ENCODE measurements at places on chromosomes 7 and 10.

- no peak for DNase-seq
These were observed 11.7 kb upstream of the ARPC1B start for GRCh38 chr7:99362801-99363200.

DNA sequence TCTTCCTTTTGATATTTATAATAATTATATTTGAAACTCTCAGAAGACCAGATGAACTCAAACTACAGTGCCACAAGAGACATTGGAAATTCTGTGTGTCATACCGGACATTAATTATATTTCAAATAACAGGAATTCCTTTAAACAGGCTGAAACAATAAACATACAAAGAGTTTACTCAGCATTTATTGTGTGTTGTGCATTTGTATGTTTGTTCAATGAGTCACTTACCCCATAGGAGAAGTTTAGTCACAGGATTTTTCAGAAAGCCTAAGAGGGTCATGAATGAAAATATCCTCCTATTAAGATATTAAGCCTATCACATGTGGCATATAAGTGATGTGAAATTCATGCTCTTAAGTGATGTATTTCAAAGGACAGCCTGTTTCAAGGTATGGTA is 566.8 kb downstream of the CNTNAP2 start:
- DNase-seq: no peak

DNA sequence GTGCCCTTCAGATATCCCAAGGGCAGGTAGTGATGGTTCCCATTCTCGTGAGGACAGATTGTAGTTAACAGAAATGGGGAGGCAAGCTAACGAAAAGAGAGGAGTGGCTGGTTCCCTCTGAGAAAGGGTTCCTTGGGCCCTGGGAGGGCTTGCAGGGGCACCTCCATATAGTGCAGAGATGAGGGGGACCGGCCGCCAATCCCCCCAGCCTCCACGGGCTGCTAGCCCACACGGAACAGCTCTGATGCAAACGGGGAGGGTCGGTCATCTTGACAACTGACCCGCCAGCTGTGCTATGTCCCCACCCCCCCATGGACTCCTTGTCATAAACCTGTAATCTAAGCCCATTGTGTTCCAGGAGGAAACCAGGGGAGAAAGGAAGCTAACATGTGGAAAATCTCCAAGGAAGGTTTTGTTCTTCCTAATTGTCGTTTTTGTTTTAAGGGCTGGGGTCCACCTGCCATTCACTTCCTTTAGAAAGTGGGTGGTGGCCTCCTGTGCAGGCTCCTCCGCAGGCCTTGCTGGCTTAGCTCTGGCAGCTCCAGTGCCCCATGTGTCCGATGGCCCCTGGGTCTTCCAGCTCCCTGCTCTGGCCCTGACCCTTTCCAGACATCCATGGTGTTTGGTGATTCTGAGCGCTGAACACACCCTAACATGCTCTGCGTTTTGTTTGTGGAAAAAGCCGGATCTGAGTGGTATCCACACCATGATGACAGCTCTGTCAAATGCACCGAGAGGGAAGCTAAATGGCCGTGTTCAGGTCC is 15.9 kb downstream of the ADCY1 start:
- DNase-seq: no peak

- no peak for DNase-seq
These were observed 35.9 kb downstream of the MICALL2 start for GRCh38 chr7:1423264-1423811.

- no peak for DNase-seq
These were observed 197.1 kb downstream of the SUGCT start for GRCh38 chr7:40331915-40332314.

GRCh38 chr10:133289761-133290160 is 13.1 kb upstream of the ADAM8 start:
- DNase-seq: no peak

GRCh38 chr7:100914879-100915447 is 19.3 kb upstream of the ACHE start:
- DNase-seq: no peak

- DNase-seq: no peak
These were observed 125.6 kb upstream of the TBX20 start for GRCh38 chr7:35379481-35379880.

- no peak for DNase-seq
These were observed 116.3 kb downstream of the PAXIP1 start for GRCh38 chr7:154886591-154886990.

DNA sequence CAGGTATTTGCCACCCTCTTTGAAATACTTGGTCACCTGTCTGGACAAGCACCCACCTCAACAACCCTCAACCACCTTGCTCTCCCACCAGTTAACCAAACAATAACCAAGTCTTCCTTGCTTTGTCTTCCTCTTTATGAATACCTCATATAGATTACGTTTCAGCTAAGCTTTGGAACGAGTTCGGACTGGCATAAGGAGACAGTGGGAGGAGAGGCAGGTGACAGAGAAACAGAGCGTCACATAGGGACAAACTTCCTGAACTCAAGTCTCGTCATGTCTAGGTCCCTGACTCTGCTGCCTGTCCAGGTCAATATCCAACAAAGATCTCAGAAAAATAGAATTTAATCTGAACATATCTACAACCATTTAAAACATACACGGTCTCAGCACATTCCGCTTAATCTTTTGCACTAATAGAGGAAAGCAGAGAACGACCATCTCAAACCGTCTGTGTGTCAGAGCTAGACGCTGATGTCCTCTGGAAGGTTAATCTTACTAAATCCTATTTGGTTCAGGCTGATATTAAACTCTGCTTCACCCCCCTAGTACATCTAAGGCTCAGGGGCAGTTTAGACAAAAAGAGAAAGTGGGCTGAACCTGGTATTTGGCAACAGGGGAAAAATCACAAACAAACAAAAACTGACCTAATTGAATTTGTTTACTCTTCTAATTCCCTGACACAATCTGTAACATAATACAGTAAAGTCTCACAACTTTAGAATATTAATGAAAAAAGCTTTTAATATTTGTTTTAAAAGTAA is 26.4 kb upstream of the SVOPL start:
- DNase-seq: no peak

All from T-helper 9 cell (primary cell).